ENCODE measurements at places on chromosomes 7 and 10. TPM values are rescaled to one million over a fixed set of nuclear protein-coding genes. Genes with fewer than 3 reads are reported as not detected.
A peak's percentile ranks its signal among the peaks of the same experiment; 100 is the strongest.

GRCh38 chr10:69801094-69801433 is 642 bp upstream of the COL13A1 start:
- no peak for DNase-seq

GRCh38 chr10:113459626-113460280 is 93.1 kb upstream of the HABP2 start:
- DNase-seq: no peak

GRCh38 chr10:93437086-93437945 is 44.8 kb downstream of the MYOF start:
- DNase-seq: peak; percentile 93

The FRAT2 gene
- polyA plus RNA-seq: 4.8 TPM

The CFAP69 gene
- polyA plus RNA-seq: 1.9 TPM

The NPS gene
- not detected for polyA plus RNA-seq

The ELFN1 gene
- polyA plus RNA-seq: 6.7 TPM

- DNase-seq: no peak
Observed at GRCh38 chr10:42979721-42980467, 97.0 kb upstream of the RET start.

GRCh38 chr7:84389242-84389641 is 194.7 kb upstream of the SEMA3A start:
- DNase-seq: no peak

The ITIH2 gene
- 0.12 TPM for polyA plus RNA-seq

The GRID2IP gene
- polyA plus RNA-seq: 0.18 TPM

DNA sequence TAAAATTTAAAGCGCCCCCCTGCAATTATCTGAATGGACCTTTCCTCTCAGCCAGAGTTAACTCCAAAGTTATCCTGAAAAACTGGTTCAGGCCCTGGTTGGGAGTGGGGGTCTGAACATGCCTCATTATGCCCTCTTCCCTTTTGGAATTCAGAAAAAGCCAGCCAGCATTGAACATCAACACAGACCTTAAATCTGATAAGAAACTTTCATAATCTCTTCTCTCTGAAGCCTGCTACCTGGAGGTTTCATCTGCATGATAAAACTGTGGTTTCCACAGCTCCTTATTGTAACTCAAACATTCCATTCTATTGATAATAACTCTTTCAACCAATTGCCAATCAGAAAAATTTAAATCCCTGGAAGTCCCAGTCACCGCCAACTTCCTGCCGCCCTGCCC is 133.3 kb downstream of the ARL4A start:
- no peak for DNase-seq

DNA sequence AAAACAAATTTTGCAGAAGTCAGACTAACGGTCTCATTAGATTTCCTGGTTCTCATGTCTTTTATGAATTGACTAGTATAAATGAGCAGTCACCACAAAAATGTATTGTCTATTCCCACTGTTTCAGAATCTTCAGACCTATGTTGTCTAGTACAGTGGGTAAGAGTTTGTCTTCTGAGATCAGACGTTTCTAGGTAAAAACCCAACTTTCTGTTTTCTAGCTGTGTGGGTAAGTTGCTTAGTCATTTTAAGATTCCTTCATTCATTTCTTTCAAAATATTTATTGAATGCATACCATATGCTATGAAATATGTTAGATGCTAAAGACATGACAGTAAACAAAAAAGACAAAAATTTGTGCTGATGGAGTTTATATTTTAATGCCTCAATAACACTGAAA is 156.3 kb downstream of the POLR1F start:
- DNase-seq: no peak

The SPDYE2B gene
- polyA plus RNA-seq: 5.1 TPM

The LRRC18 gene
- polyA plus RNA-seq: 0.12 TPM

The EBF3 gene
- 71.1 TPM for polyA plus RNA-seq

The LRRC4 gene
- polyA plus RNA-seq: 4.7 TPM

GRCh38 chr7:147089051-147089461 is 972.5 kb downstream of the CNTNAP2 start:
- DNase-seq: no peak

DNA sequence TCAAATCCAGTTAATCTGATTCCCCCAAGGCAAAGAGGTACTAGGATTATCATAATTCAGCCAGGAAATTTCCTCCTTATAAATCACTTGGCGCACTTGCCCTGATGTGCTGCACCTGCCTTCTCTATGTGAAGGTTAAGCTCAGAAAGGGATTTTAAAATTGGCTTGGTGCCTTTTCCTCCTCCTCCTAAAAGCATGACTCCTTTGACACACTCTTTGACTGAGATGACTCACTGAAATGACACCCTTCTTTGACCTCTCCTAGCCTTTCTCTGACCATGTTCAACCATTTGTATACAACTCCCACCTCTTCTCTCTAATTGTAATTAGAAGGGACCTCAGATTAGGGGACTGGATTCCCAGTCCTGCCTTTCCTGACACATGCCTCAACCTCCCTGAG is 46.5 kb downstream of the ABLIM1 start:
- no peak for DNase-seq

GRCh38 chr10:11869219-11869618 is 46.1 kb downstream of the PROSER2 start:
- no peak for DNase-seq

The CUZD1 gene
- polyA plus RNA-seq: 1.0 TPM

DNA sequence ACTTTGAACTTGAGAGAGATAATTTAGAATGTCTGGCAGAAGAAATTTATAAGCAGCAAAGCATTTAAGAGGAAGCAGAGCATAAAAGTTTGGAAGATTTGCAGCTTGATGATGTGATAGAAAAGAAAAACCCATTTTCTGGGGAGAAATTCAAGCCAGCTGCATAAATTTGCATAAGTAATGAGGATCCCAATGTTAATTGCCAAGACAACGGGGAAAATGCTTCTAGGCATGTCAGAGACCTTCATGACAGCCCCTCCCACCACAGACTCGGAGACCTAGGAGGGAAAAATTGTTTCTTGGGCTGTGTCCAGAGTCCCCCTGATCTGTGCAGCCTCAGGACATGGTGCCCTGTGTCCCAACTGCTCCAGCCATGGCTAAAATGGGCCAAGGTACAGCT is 263.6 kb upstream of the POT1 start:
- no peak for DNase-seq

DNA sequence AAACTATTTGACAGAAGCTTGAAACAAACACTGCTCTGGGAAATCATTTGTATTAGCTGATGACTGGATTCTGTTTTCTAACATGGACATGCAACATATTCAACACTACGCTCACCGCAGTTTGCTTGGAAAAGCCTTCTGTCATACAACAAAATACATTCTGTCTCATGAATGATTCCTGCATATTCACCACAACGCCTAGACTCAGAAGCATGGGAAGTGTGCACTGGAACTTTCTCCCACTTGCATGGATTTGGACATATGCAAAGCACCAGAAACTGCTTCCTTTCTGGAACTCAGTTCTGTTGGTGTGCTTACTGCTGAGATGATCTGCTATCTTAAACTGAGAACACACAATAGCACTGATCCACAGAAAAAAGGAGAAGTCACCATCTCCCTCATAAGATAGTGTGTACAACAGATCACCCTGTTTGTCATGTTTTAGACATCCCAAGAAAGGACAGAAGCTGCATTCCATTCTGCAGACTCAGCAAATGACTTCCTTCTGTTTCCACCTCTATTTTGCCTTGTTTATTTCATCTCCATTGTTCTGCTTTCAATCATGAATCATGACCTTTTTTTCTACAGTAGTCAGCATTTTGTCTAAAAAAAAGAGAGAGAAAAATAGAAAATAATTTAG is 115.8 kb downstream of the HTR7 start:
- no peak for DNase-seq

GRCh38 chr7:155392726-155393570 is 65.0 kb upstream of the EN2 start:
- DNase-seq: no peak

The FKBP14 gene
- polyA plus RNA-seq: 17.9 TPM

GRCh38 chr10:131905267-131905571 is 4.4 kb downstream of the PPP2R2D start:
- no peak for DNase-seq

The CNTNAP2 gene
- polyA plus RNA-seq: 10.1 TPM

The TFEC gene
- polyA plus RNA-seq: 1.6 TPM

- DNase-seq: no peak
Observed at GRCh38 chr10:6953271-6953801, 373.3 kb upstream of the PRKCQ start.

GRCh38 chr7:16067711-16068110 is 353.6 kb downstream of the CRPPA start:
- no peak for DNase-seq

- no peak for DNase-seq
Observed at GRCh38 chr7:30707391-30708357, 25.4 kb upstream of the CRHR2 start.

GRCh38 chr7:30612658-30613265 is 18.1 kb downstream of the GARS1 start:
- no peak for DNase-seq

GRCh38 chr10:6648894-6649720 is 69.0 kb upstream of the PRKCQ start:
- DNase-seq: no peak

The SHH gene
- 0.10 TPM for polyA plus RNA-seq

- no peak for DNase-seq
Observed at GRCh38 chr10:48821692-48822091, 117.9 kb downstream of the LRRC18 start.

DNA sequence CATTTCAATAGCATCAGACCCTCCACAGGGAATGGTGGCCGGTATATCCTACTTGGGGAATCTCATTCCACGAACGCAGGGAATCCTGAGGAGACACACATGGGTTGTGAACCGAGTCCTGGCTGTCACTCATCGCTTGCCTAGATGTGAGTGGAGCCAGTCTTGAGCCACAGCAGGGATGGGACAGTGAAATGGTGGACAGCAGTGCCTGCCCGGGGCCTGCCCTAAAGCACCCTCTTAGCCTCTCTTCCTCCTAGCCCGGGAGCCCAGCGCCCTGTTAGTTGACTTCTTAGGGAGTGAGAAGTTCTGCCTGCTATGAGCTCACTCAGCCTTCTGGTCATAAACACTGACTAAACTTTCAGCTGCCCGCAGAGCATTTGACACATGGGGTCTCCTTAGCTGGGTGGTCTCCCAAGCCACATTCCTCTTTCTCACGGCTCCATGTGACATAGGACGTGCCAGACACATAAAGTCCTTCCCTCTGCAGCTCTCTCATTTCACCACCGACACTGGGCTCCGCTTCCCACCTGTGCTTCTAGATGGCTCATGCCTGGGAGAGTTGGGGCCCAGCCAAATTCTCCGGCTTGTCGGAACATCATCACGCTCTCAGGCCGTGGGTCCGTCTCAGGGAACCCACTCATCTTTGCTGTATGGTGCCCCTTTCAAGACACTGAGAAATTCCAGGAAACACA is 60.9 kb downstream of the TCERG1L start:
- no peak for DNase-seq

The PTER gene
- 7.1 TPM for polyA plus RNA-seq

DNA sequence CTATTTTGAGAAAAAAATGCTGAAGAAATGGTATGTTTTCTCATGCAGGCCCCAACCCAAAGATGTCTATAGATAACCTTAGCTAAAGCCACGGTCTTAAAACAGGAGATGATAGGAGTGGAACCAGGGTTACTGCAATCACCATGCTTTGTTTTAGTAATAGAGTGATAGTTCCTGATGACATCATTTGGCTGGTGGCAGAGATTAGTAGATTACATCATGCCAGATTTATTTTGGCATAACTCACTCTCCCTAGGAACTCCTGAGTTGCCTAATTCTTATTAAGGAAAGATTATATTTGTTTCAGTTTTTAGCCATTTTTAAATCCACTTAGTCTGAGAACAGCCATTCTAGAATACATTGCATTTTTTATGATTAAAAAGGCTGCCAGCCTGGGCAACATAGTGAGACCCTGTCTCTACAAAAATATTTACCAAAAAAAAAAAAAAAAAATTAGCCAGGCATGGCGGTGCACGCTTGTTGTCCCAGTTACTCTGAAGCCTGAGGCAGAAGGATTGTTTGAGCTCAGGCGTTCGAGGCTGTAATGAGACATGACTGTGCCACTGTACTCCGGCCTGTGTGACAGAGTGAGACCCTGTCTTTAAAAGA is 17.8 kb downstream of the ENO4 start:
- no peak for DNase-seq

The CYP3A7 gene
- polyA plus RNA-seq: not detected

The VAX1 gene
- polyA plus RNA-seq: not detected

The CDH23 gene
- 4.2 TPM for polyA plus RNA-seq

DNA sequence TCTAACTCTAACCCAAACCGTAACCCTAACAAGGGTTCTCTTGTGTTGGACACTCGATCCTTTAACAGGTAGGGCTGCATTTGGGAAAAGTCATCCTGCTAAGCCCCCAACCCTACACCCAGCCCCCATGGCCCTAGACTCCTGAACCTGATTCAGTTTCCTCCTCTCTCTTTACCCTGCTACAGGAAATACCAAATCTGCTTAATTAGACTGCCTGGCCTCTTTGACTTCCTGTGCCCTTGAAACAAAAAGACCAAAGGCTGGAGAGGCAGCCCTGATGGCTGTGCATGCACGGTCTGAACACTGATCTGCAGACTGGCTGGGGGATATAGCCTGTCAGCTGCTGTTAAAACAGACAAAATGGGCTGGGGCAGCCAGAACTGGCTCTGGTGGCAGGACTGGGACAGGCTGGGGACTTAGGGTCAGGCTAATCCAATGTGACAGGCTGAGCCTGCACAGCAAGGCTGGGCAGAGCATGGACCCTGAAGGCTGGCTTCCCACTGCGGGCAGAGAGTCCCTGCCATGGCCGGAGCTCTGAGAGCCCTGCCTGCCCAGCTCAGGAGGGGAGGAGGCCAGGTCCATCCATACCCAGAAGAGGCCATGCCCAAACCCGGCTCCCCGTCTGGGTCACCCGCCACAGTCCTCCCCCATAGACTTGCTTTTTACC is 51.0 kb upstream of the MSMB start:
- no peak for DNase-seq

The FZD8 gene
- polyA plus RNA-seq: 24.5 TPM

DNA sequence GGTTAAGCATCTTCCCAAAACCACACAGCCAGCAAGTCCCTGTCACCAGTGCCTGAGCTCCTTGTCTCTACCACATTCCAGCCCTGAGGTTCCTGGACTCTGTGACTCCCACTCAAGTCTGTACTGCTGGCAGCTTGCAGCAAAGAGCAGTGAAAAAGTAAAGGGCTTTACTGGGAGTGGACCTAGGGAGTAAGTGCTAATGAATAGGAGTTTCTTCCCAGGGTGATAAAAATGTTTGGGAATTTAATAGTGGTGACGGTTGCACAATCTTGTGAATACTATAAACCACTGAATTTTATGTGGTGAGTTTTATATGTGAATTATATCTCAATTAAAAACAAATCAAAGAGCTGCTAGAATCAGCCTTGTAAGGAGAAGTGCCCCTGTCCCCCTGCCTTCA is 22.6 kb downstream of the HSPA12A start:
- DNase-seq: no peak

- DNase-seq: no peak
Observed at GRCh38 chr10:69406816-69407580, 9.7 kb downstream of the TACR2 start.

- no peak for DNase-seq
Observed at GRCh38 chr10:93266858-93267257, 193.2 kb downstream of the CYP26A1 start.

The MKI67 gene
- polyA plus RNA-seq: 31.9 TPM

- DNase-seq: no peak
Observed at GRCh38 chr7:127582361-127582760, 3.0 kb downstream of the GCC1 start.
